ENCODE measurements at places on chromosomes 1 and 21. TPM values are rescaled to one million over a fixed set of nuclear protein-coding genes. Genes with fewer than 3 reads are reported as not detected.
A peak's percentile ranks its signal among the peaks of the same experiment; 100 is the strongest.

GRCh38 chr21:34728479-34728878 lies 59.7 kb downstream of the CLIC6 start:
- DNase-seq, result no peak

DNA sequence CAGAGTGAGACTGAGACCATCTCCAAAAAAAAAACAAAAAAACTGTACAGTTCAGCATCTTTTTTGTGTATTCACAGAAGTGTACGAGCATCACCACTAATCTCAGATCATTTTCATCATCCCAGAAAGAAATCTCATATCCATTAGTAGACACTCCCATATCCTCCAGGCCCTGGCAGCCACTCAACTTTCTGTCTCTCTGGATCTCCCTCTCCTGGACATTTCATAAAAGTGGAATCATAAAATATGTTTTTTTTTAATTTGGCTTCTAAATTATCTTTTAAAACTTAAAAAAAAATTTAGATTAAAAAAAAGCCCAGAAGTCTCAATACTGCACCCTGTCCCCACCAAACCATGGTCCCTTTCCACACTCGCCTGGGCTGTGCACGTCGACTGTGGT lies 22.1 kb downstream of the RIPPLY3 start:
- no peak for DNase-seq

- DNase-seq, result no peak
Measured at GRCh38 chr1:206809504-206810084, 37.3 kb upstream of the IL10 start.

The LYST gene
- polyA plus RNA-seq, result 5.5 TPM

- DNase-seq, result no peak
Measured at GRCh38 chr1:164296172-164296571, 262.8 kb upstream of the PBX1 start.

GRCh38 chr1:58934706-58935105 lies 150.9 kb upstream of the JUN start:
- DNase-seq, result peak; percentile 17

The NR5A2 gene
- polyA plus RNA-seq, result 2.1 TPM

GRCh38 chr21:42063191-42063570 lies 7.9 kb upstream of the UMODL1 start:
- DNase-seq, result peak; percentile 40

The KCNJ10 gene
- polyA plus RNA-seq, result 0.65 TPM

DNA sequence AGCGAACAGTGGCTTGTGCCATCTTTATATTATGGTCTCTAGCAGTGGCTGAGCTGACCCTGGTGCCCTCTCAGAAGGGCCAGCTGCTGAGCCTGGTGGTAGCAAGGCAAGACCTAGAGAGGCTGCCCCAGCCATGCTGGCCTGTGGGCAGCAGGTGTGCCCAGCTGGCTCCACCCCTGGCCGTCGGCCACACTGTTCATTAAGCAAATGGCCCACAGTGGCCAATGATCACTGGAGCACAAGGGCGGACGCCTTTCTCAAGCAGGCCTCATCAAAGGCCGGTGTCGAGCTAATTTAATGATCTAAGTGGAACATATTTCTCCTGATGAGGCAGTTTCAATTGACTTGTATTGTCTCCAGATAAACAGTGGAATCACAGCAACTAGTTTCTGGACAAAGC lies 89.4 kb downstream of the GRIK3 start:
- no peak for DNase-seq

DNA sequence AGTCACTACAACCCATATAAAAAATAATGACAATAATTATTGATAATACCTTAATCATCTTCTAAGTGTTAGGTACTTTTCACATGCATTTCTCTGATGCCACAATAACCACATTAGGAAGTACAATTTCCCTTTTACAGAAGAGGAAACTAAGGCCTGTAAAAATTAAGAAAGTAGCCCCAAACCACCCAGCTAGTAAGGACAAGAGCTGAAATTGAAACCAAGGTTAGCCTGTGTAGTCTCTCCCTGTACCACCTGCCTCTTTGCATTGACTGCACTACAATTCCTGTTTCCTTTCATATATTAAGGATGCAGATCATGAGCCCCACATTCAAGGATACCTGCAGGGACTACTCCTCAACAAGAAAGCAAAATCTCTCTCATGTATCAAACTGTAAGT lies 288.8 kb downstream of the GPATCH2 start:
- DNase-seq, result no peak

DNA sequence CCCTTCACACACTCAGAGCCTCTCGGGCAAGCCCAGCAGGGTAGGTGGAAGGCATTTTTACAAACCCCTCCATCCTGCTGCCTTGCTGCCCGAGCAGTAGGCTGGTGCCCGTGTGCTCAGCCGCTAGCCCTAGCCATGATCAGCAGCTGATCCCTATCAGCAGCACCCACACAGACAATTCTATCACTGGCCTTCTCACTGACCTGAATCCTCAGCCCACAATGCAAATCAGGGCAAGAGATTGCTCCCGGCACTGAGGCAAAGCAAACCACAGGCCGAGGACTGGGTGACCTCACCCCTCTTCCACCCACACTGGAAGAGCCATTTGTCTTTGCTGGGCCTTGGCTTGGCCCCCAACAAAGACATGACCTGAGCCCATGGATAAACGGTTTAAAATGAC lies 895 bp upstream of the PDZK1 start:
- no peak for DNase-seq

DNA sequence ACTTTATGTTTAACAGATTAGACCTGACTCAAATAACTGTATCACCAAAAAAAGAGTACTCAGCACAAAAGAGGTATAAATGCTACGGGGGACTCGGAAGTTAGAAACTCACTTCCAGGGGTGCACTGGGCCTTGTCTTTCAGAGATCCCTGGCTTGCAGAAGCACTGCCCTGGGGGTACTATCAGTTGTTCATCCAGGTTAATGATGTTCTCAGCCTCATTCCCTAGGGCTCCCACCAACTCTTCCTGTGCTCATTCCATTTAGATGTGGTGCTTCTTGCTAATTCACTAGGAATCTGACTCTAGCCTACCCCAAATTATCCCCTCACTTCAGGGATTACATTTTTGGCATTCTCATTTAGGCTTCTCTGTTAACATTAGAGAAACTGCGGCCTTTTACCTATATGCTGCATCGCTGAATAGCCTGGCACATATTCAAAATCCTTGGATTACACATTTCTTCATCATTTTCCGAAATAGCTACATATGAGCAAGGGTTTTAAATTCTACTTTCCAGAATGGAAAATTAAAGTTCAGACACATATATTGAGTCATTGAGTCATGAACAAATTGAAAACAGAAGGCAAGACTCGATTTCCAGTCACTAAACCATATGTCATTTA lies 338.5 kb downstream of the KCTD3 start:
- DNase-seq, result peak; percentile 62

DNA sequence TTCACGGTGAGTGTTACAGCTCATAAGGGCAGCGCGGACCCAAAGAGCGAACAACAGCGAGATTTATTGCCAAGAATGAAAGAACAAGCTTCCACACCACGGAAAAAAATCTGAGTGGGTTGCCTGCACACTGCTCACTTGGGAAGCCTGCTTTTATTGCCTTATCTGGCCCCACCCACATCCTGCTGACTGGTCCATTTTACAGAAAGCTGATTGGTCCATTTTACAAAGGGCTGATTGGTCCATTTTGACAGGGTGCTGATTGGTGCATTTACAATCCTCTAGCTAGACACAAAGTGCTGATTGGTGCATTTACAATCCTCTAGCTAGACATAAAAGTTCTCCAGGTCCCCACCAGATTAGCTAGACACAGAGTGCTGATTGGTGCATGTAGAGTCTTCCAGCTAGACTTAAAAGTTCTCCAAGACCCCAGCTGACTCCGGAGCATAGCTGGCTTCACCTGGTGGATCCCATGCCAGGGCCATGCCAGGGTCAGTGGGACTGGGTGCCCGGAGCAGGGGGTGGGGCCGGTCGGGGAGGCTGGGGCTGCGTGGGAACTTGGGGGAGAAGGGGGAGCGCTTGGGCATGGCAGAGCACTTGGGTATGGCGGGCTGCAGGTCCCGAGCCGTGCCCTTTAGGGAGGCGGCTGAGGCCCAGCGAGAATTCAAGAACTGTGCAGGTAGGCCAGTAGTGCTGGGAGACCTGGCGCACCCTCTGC lies 75.4 kb upstream of the ATP1A1 start:
- DNase-seq, result no peak

- DNase-seq, result no peak
Measured at GRCh38 chr1:159879136-159879535, 16.7 kb upstream of the VSIG8 start.

DNA sequence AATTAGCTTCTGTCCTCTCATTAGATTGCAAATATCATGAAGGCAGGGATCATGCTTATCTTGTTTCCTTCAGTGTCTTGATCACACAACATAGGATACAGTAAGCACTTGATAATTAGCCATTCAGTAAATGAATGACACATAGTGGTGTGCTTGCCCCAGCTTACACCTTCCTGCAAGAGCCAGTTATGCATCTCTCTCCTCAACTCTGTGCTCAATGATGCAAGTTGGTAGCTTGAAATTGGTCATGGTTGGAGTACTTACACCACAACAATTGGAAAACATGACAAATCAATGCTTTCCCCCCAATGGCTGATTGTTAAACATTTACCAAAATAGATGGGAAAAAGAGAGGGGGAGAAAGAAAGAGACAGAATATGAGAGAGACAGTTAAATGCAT lies 129.2 kb downstream of the NUF2 start:
- no peak for DNase-seq

The E2F2 gene
- 4.8 TPM for polyA plus RNA-seq

- DNase-seq, result no peak
Measured at GRCh38 chr1:12485231-12486058, 132.6 kb downstream of the DHRS3 start.

The KIF17 gene
- polyA plus RNA-seq, result 4.3 TPM

The PMF1 gene
- polyA plus RNA-seq, result 53.0 TPM

The PLA2G2F gene
- not detected for polyA plus RNA-seq

DNA sequence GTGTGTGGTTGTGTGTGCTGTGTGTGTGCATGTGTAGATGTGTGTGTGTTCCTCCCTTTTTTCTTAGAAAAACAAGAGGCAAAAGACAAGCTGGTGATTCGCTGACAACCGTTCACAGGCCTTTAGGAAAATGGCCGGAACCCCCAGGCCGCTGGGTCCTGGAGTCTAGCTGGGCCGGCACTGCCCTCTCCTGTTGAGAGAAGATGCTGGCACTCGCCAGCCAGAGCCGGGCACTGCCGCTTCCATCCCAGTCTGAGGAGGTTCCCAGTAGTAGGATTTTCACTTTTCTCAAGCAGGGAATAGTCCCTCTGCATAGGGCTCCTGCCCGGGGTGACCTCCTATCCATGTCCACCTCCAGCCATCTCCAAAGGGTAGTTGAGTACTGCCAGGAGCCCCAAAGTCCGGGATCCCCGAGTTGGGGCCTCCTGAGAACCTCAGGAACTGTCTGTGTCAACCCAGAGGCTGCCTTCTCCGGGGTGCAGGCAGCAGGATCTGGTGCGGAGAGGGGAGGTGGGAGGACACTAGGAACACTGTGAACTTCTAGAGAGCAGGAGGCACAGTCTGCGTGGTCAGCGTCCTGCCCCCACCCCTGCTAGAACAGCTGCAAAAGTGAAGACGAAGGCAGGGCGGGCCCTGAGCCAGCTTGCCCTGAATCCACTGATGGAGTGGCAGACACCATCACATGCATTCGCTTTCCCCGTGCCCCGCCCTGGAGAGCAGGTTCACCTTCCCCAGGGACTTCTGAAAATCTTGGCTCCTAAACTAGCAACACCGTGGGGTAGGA lies 44.1 kb upstream of the ARHGEF16 start:
- DNase-seq, result peak; percentile 69

- DNase-seq, result peak; percentile 75
Measured at GRCh38 chr1:178057141-178057765, 36.7 kb upstream of the RASAL2 start.
